Type B pancreatic cell (in vitro differentiated cells): ENCODE measurements at places on chromosomes 13 and 19. TPM values are rescaled to one million over a fixed set of nuclear protein-coding genes. Genes with fewer than 3 reads are reported as not detected.

The CEACAM7 gene
- 4.4 and 8.0 TPM in 2 replicates for total RNA-seq

DNA sequence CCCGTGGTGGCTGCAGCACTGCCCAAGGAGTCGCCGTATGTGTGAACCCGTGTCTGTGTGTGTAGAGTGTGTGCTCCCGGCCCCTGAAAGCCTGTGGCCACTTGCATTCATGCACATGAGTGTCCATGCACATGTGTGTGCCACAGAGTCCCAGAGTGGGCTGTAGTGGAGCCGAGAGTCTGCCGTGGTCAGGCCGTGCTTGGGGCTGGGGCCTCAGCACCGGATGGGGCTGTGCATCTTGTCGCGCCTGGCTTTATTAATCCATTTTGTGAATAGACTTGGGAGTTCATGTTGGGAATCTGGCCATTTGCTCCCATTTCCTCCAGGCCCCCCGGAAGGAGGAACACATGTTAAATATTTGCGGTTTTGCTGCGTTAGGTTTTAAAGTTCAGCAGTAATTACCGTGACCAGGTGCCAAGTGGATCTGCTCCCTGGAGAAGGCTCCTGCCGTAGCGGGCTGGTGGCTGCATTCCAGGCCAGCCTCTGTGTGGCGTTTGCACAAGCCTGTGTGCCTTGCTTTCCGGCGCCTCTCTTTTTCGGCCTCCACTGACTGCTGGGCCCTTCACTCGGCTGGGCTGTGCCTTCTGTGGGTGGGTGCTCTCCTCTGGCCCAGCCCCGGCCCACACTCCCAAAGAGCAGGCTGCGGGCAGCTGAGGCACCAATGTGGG lies 69.2 kb upstream of the KCTD15 start:
- no peak overlapping the region for H3K4me3 ChIP-seq
- H3K27me3 ChIP-seq = peaks cover 27% of the 10 kb centered on the region
- no peaks in the 10 kb centered on the region for H3K36me3 ChIP-seq

- no peaks in the 10 kb centered on the region for H3K4me1 ChIP-seq
- H3K36me3 ChIP-seq = no peaks in the 10 kb centered on the region
- H3K27ac ChIP-seq = no peak overlapping the region
- no peak for DNase-seq
- no peak overlapping the region for H3K4me3 ChIP-seq
Observed at GRCh38 chr19:50759886-50760285, 10.4 kb upstream of the GPR32 start.

The ZNF665 gene
- 5.0 and 7.2 TPM in 2 replicates for total RNA-seq

The TIMM29 gene
- total RNA-seq = 31.8 and 33.7 TPM in 2 replicates

DNA sequence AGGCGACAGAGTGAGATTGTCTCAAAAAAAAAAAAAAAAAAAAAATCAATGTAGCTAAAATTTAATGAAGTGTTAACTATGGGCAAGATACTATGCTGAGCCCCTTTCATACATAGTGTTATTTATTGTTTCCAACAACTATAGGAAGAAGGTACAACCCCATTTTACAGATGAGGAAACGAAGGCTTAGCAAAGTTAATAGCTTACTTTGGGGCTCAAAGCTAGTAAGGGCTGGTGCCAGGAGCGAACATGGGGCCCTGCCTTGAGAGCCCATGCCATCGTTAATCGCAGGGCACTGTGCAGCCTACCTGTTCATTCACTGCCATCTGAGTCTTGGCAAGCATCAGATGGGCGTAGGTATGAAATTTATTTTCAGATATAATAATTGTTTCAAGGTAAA lies 1.9 kb upstream of the FRY start:
- no peaks in the 10 kb centered on the region for H3K36me3 ChIP-seq
- H3K4me1 ChIP-seq = peaks cover 15% of the 10 kb centered on the region
- DNase-seq = no peak
- no peak overlapping the region for H3K4me3 ChIP-seq
- peaks cover 7% of the 10 kb centered on the region for H3K27me3 ChIP-seq

DNA sequence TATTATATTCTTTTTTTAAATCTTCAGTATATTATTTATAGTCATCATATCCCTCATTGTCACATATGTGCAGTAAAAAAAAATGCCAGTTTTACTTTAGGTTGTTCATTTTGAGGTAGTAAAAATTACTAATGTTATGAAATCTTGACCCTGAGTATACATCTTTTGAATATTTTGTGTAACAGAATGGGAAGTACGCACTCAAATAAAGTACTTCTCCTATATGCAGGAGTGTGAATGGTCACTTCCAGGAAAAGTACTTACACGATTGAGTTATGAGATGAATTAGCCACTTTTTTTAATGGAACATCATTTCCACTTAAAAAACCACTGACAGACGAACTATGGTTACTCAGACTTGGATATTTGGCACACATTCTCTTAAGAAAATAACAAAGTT lies 58.5 kb downstream of the C13orf42 start:
- no peak overlapping the region for H3K27ac ChIP-seq
- no peaks in the 10 kb centered on the region for H3K4me1 ChIP-seq
- no peaks in the 10 kb centered on the region for H3K36me3 ChIP-seq
- H3K4me3 ChIP-seq = no peak overlapping the region

DNA sequence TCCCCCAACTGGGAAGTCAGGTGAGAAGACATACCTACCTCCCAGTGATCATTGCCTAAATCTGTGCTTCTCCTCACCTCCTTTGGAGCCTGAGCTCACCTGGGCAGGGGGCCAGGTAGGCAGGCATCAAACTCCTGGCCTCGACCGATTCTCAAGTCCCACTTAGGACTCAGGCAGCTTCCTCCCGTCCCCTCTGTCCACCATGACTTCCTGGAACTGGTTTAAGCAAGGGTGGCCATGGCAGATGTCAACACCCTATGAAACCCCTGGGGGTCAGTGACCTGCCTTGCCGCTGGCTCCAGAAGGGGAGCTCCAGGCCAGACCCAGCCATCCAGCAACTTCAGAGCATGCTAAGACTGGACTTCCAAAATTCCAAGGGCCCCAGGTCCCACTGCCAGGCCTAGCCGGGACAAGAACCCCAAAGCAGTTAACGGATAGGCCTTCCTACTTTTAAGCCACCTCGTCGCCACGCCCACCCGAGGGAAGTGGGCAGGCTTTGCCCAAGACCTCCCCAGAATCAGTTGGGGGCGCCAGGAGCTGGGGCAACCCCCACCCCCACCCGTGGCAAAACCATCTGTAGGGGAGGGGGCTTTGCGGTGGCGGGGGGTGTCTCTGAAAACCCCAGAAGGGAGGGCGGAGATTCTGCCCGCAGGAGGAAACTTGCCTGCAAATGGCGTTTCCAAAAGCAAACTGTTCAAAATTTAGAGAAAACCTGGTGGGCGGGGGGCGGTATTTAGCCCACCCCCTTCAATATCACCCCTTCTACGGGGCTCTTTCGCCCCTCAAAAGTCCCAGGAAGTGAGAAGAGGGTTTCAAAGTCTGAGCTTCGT lies 657 bp downstream of the PLIN3 start:
- peaks cover 11% of the 10 kb centered on the region for H3K4me1 ChIP-seq
- H3K4me3 ChIP-seq = peak overlapping the region; percentile 88
- H3K27me3 ChIP-seq = no peaks in the 10 kb centered on the region
- peak overlapping the region; percentile 84 for H3K27ac ChIP-seq

GRCh38 chr13:102769679-102770078 lies 3.9 kb downstream of the TEX30 start:
- H3K4me1 ChIP-seq = peaks cover 8% of the 10 kb centered on the region
- H3K36me3 ChIP-seq = peaks cover 4% of the 10 kb centered on the region
- no peak for DNase-seq
- no peak overlapping the region for H3K4me3 ChIP-seq

The C1QTNF9B gene
- total RNA-seq = not detected in 2 replicates

The ZSCAN4 gene
- not detected in 2 replicates for total RNA-seq

GRCh38 chr13:42733046-42733445 lies 48.3 kb upstream of the FAM216B start:
- no peak overlapping the region for H3K4me3 ChIP-seq
- no peaks in the 10 kb centered on the region for H3K36me3 ChIP-seq
- H3K27me3 ChIP-seq = no peaks in the 10 kb centered on the region
- DNase-seq = no peak
- H3K27ac ChIP-seq = no peak overlapping the region

DNA sequence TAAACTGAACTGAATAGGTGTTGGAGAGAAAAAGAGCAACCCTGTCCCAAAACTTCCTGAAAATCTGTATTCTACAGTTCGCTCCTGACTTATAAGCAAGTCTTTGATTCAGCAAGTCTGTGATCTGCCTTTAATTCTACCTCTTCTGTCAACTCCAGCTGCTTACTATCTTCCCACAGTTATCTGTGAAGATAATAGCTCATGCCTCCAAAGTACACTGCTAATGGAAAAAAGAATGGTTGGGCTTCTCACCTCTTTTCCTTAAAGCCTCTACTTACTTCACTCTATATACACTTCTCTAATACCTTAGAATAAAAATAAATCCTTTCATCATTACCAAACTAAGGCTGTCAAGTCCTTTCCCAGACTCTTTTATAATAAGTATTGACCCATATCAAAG lies 391.5 kb upstream of the MIR17HG start:
- no peak for DNase-seq
- H3K36me3 ChIP-seq = no peaks in the 10 kb centered on the region
- H3K4me3 ChIP-seq = no peak overlapping the region
- no peak overlapping the region for H3K27ac ChIP-seq

DNA sequence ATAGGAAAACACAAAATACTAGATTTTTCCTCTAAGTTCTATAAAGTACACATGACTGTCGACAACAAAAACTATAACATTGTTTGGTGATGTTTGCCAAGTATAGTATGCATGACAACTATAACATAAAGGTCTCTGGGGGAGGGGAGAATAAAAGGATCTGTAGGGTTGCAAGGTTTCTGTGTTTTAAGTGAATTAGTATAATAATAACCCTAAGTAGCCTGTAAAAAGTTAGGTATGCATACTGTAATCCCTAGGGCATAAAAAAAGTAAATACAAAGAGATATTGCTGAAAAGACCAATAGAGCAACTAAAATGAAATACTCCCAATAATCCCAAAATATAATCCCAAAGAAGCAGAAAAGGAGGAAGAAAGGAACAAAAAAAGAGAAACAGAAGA lies 14.6 kb downstream of the MYCBP2 start:
- H3K27ac ChIP-seq = no peak overlapping the region
- DNase-seq = no peak
- no peak overlapping the region for H3K4me3 ChIP-seq
- H3K27me3 ChIP-seq = no peaks in the 10 kb centered on the region

DNA sequence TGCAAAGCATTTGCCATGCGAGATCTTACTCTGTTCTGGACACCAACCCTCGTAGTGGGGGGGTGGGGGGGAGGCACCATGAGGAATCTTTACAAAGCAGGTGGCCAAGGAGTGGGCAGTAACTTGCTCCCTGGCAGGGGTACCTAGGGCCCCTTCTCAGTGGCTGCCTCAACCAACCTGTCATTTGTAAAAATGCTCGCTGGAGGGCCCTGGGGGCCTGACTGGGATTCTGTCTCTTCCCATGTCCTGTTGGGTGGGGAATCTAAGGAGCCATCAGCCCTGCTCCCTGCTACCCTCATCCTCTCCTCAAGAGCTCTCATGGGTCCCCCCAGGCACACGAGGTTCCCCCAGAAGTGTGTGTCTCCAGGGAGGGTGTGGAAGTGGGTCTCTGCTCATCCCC lies 1.5 kb downstream of the KCNN1 start:
- peaks cover 21% of the 10 kb centered on the region for H3K27me3 ChIP-seq
- no peak overlapping the region for H3K27ac ChIP-seq

The CACNG8 gene
- total RNA-seq = 0.05 and 0.97 TPM in 2 replicates

GRCh38 chr13:80245162-80245733 lies 95.7 kb downstream of the SPRY2 start:
- DNase-seq = no peak
- no peaks in the 10 kb centered on the region for H3K4me1 ChIP-seq
- H3K27me3 ChIP-seq = no peaks in the 10 kb centered on the region
- no peaks in the 10 kb centered on the region for H3K36me3 ChIP-seq
- H3K27ac ChIP-seq = no peak overlapping the region

DNA sequence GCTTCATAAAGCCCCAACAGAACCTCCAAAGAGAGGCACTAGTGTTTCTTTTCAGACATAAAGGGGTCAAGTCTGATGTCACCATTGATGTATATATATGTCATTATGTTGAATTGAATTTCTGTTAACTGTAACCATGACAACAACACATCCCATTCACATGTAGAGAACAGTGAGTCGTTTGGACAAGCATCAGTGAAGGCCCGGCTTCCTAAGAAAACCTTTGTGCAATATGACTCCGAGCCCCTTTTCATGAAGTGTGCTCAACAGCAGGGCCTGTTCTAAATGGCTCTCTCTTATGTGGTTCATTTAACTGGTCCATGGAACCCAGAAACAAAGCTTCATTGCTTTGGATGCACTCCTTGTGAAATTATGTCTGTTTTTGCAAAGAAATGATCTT lies 67.2 kb upstream of the UBL3 start:
- H3K27ac ChIP-seq = no peak overlapping the region
- peaks cover 31% of the 10 kb centered on the region for H3K4me1 ChIP-seq
- no peaks in the 10 kb centered on the region for H3K27me3 ChIP-seq
- H3K4me3 ChIP-seq = no peak overlapping the region

DNA sequence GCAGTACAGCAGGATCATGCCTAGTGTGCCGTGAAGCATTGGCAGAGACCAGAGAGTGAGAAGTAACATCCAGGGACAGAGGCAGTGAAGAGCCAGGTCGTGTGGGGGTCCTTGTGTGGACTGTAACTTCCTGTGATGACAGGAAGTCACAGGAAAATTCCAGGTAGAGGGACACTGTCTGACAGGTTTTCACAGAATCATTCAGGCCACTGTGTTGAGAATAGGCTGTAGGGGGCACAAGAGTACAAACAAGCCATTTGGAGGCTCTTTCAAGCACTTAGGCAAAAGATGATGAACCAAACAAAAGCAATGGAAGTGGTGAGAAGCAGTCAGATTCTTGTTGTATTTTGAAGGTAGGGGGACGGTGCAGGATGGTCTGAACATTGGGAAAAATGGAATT lies 46.4 kb downstream of the N4BP2L1 start:
- no peaks in the 10 kb centered on the region for H3K27me3 ChIP-seq
- H3K36me3 ChIP-seq = no peaks in the 10 kb centered on the region
- H3K27ac ChIP-seq = no peak overlapping the region
- no peak overlapping the region for H3K4me3 ChIP-seq
- DNase-seq = no peak
- H3K4me1 ChIP-seq = no peaks in the 10 kb centered on the region

DNA sequence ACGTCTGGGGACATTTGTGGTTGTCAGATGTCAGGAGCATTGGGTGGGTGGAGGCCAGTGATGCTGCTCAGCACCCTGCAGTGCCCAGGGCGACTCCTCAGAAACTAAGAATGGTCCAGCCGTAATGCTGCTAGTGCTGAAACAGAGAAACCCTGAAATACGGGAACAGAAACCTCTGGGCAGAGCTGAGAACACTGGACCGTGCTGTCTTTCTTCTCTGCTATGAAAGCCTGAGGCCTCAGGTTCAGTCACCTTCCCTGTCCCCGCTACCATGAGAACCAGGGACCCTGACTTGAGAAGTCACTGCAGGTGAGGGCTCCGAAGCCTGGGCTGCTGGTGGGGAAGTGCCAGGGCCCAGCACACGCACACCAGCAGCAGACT lies 13.4 kb downstream of the CAPS start:
- H3K27ac ChIP-seq = no peak overlapping the region
- no peak for DNase-seq
- no peaks in the 10 kb centered on the region for H3K27me3 ChIP-seq
- peaks cover 14% of the 10 kb centered on the region for H3K36me3 ChIP-seq
- no peak overlapping the region for H3K4me3 ChIP-seq

GRCh38 chr19:14425696-14426138 lies 6.6 kb upstream of the DDX39A start:
- H3K27me3 ChIP-seq = peaks cover 3% of the 10 kb centered on the region
- peak overlapping the region; percentile 6 for H3K27ac ChIP-seq
- DNase-seq = no peak
- no peak overlapping the region for H3K4me3 ChIP-seq
- no peaks in the 10 kb centered on the region for H3K36me3 ChIP-seq

- no peak overlapping the region for H3K4me3 ChIP-seq
- no peak overlapping the region for H3K27ac ChIP-seq
- H3K36me3 ChIP-seq = no peaks in the 10 kb centered on the region
- no peak for DNase-seq
- no peaks in the 10 kb centered on the region for H3K4me1 ChIP-seq
Observed at GRCh38 chr19:41843371-41843770, 1.1 kb downstream of the LYPD4 start.

The ZNF93 gene
- 19.2 and 26.3 TPM in 2 replicates for total RNA-seq
